Lung microvascular endothelial cell (primary cell): ENCODE measurements at places on chromosomes 3 and 15. TPM values are rescaled to one million over a fixed set of nuclear protein-coding genes. Genes with fewer than 3 reads are reported as not detected.

The ITGA11 gene
- 6.3 and 8.7 TPM in 2 replicates for total RNA-seq

The BSN gene
- total RNA-seq: under 0.01 TPM in 2 replicates

The FBXO40 gene
- under 0.01 TPM in 1 of 2 replicates, not detected in the other for total RNA-seq

The PIGZ gene
- total RNA-seq: 1.7 and 2.0 TPM in 2 replicates
